T-helper 2 cell treated with Interferon-gamma antibody and Interleukin-4, amounts not matched to agents 5 μg/mL and 100 μg/mL, for 36 hours (primary cell): ENCODE measurements at places on chromosomes 5 and 9.

- no peak overlapping the region for H3K4me3 ChIP-seq
- H3K36me3 ChIP-seq = no peaks in the 10 kb centered on the region
- no peaks in the 10 kb centered on the region for H3K4me1 ChIP-seq
These were observed 211.6 kb downstream of the MAST4 start for GRCh38 chr5:66807743-66808142.

DNA sequence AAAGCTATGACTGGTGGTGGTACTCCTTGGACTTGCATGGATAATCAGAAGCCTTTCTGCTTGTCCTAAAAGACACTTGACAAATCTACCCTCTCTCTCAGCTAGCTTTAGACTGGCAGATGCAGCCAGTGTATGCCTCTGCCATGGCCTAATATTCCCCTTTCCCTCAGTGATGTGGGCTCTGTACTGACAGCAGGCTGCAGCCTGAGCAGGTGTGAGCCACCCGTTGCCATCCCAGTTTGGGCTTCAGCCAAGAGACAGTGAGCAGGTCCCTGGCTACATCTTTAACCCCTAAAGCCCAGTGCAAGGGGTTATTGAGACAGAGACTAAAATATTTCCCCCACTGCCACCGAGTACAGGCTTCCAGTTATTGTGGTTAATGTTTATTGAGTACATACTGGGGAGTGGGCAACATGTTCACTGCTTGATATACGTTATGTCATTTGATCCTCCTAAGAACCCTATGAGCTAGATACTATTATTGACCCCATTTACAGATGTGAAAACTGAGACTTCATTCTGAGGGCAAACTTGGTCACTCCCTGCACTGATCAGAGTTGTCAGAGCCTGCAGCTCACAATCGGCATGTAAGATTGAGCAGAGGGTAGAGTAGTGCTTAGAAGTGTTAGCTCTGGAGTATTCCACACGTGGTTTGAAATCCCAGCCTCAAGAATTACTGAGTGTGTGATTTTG is 254.2 kb downstream of the ARHGAP26 start:
- H3K4me3 ChIP-seq = peak overlapping the region; percentile 40
- H3K4me1 ChIP-seq = peaks cover 54% of the 10 kb centered on the region
- no peak overlapping the region for H3K27ac ChIP-seq
- peaks cover 3% of the 10 kb centered on the region for H3K27me3 ChIP-seq
- H3K36me3 ChIP-seq = peaks cover 6% of the 10 kb centered on the region

GRCh38 chr5:109196087-109196822 is 213.5 kb downstream of the PJA2 start:
- no peak overlapping the region for H3K27ac ChIP-seq
- no peaks in the 10 kb centered on the region for H3K36me3 ChIP-seq
- H3K27me3 ChIP-seq = peaks cover 4% of the 10 kb centered on the region

DNA sequence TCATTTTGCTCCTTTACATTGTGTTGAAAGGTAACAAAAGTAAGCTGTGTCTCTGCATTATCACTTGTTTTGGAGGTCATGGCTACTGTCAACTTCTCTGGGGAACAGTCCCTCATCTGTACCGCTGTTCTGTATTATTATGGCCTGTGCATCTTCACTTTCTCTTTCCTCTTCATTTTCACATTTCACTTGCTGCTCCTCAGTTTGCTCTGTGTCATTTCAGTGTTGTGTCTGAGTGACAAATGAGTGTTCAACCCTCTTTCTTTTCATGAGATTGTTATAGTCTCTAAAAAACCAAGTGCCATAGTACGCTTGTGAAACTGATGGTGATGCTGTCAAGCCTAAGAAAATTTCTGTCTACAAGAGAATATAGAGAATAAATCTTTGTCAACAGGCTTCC is 122.0 kb upstream of the FER start:
- no peak for DNase-seq
- H3K27ac ChIP-seq = no peak overlapping the region
- H3K4me1 ChIP-seq = no peaks in the 10 kb centered on the region

DNA sequence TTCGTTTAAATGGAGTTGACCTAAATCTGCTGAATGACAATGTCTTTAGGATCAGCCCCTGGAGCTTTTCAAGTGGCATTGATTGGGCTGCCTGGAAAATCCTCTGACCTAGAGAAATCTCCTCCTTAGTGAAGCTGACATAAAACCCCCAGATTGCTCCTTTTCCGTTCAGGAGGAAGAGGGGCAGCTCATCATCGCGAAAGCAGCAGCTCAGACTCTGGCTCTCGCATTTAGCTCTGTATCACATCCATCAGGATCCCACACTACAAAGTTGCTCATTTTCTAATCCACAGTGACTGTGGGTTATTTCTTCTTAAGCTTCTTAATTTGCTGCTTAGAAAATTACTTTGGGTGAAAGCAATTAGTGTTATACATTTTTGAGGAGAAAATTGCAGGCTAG is 373.7 kb downstream of the ENC1 start:
- no peak overlapping the region for H3K27ac ChIP-seq
- no peak for DNase-seq
- H3K27me3 ChIP-seq = peaks cover 4% of the 10 kb centered on the region
- H3K36me3 ChIP-seq = no peaks in the 10 kb centered on the region
- no peak overlapping the region for H3K4me3 ChIP-seq
- H3K4me1 ChIP-seq = no peaks in the 10 kb centered on the region

DNA sequence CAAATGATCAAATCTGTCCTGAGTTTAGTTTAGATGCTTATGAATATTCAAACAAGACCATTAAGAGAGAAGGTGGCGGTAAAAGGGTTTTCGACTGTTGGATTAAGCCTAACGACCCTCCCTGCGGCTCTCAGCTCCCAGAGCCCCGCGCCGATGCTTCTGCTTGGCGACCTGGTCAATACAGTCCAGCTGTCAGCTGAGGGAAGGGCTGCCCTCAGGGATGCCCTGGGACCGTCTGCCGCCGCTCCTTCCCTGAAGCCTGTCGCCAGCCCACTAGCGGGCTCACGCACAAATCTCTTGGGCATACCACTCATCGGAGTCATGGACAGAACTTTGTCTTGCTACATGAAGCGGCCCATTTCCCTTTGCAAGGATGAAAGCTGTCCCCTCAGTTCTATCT is 136.6 kb upstream of the RAPGEF1 start:
- H3K36me3 ChIP-seq = no peaks in the 10 kb centered on the region
- DNase-seq = no peak

DNA sequence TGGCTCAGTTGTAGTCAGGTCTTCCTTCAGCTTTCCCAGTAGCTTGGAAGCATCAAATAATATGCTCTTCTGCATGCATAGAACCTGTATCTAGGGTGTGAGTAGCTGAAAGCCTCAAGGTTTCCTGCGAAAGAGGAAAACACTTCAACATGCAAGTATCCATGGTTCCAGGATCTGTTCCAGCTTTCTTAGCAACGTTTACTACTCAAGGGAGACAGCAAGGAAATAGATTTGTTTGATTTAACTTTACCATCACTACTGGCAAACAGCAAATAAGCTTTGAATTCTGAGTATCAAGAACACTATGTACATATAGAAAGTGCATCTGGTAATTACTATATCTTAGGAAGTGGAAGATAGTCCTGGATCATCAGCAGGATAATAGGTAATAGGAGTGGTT is 341.0 kb downstream of the PRR16 start:
- H3K4me3 ChIP-seq = no peak overlapping the region
- no peaks in the 10 kb centered on the region for H3K27me3 ChIP-seq
- no peak overlapping the region for H3K27ac ChIP-seq

- H3K27me3 ChIP-seq = no peaks in the 10 kb centered on the region
- H3K27ac ChIP-seq = peak overlapping the region; percentile 88
- DNase-seq = peak; percentile 12
- peaks cover 18% of the 10 kb centered on the region for H3K4me1 ChIP-seq
These were observed 8.6 kb downstream of the RUFY1 start for GRCh38 chr5:179558932-179559283.

- no peaks in the 10 kb centered on the region for H3K27me3 ChIP-seq
- no peak for DNase-seq
- peaks cover 13% of the 10 kb centered on the region for H3K4me1 ChIP-seq
- no peak overlapping the region for H3K27ac ChIP-seq
These were observed 20.2 kb upstream of the N4BP3 start for GRCh38 chr5:178093134-178093533.

- DNase-seq = no peak
- peaks cover 87% of the 10 kb centered on the region for H3K4me1 ChIP-seq
- no peaks in the 10 kb centered on the region for H3K27me3 ChIP-seq
- no peaks in the 10 kb centered on the region for H3K36me3 ChIP-seq
- H3K4me3 ChIP-seq = peak overlapping the region; percentile 81
These were observed 10.9 kb downstream of the FYB1 start for GRCh38 chr5:39208471-39208870.

DNA sequence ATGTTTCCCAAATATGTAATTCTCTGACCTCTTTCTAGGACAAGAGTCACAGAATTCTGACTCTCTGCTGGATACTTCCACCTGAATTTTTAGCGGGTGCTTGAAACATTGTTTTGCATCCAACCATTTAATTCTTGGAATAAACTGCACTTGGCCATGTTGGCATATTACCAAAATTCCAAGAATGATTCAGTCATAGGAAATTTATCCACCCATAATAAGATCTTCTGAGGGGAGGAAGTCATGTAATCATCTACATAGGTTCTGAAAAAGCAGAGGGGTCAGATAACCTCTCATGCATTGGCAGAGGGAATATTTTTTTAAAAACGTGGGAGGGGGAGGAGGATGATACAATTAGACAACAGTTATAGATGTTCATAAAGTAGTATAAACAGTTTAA is 156.9 kb downstream of the PAM start:
- H3K27ac ChIP-seq = no peak overlapping the region
- H3K4me3 ChIP-seq = no peak overlapping the region
- no peaks in the 10 kb centered on the region for H3K4me1 ChIP-seq

GRCh38 chr9:122642226-122642625 is 15.2 kb downstream of the OR1B1 start:
- no peaks in the 10 kb centered on the region for H3K36me3 ChIP-seq
- H3K27me3 ChIP-seq = no peaks in the 10 kb centered on the region
- no peak overlapping the region for H3K27ac ChIP-seq

DNA sequence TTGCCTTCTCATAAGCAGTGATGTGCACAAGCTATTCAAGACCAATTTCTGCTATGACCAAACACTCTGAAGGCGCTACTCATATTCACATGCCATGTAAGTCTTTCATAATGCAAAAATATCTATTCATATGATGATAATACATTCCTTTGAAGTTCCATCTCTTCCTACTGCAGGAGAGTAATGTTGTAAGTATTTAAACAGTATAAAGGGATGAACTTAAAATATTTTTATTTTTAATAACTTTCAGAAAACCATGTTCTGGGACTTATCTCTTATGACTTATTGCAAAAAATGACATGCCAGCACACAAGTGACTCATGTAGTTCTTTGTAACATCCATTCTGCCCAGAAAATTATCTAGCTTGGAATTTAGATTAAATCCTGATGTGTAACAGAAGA is 376.4 kb downstream of the KCTD16 start:
- no peaks in the 10 kb centered on the region for H3K4me1 ChIP-seq
- no peak overlapping the region for H3K27ac ChIP-seq
- no peaks in the 10 kb centered on the region for H3K36me3 ChIP-seq
- no peaks in the 10 kb centered on the region for H3K27me3 ChIP-seq
- no peak overlapping the region for H3K4me3 ChIP-seq
- no peak for DNase-seq

- no peaks in the 10 kb centered on the region for H3K4me1 ChIP-seq
- DNase-seq = no peak
- H3K36me3 ChIP-seq = no peaks in the 10 kb centered on the region
- H3K4me3 ChIP-seq = no peak overlapping the region
- no peak overlapping the region for H3K27ac ChIP-seq
These were observed 998.8 kb downstream of the MAT2B start for GRCh38 chr5:164504141-164504772.

GRCh38 chr5:151592855-151593408 is 1.8 kb upstream of the FAT2 start:
- H3K27ac ChIP-seq = no peak overlapping the region
- H3K36me3 ChIP-seq = no peaks in the 10 kb centered on the region
- H3K27me3 ChIP-seq = no peaks in the 10 kb centered on the region
- no peaks in the 10 kb centered on the region for H3K4me1 ChIP-seq
- DNase-seq = no peak

DNA sequence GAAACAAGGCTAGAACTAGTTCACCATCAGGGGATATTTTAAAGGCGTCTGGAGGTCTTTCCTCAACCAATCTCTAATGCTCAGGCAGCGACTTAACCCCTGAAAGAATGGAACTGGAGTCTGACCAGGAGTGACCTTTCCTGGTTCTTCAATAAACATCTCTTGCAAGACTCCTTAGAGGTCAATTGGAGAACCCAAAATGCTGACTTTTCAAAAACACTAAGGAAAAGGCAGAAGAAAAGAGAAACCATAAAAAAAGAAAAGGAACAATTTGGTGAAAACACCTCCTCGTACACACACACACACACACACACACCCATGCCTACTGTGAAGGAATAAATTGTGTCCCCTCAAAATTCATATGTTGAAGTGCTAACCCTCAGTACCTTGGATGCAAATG is 12.3 kb downstream of the TIMD4 start:
- no peaks in the 10 kb centered on the region for H3K27me3 ChIP-seq
- no peak for DNase-seq
- no peak overlapping the region for H3K4me3 ChIP-seq
- peaks cover 12% of the 10 kb centered on the region for H3K4me1 ChIP-seq
- H3K36me3 ChIP-seq = peaks cover 4% of the 10 kb centered on the region

DNA sequence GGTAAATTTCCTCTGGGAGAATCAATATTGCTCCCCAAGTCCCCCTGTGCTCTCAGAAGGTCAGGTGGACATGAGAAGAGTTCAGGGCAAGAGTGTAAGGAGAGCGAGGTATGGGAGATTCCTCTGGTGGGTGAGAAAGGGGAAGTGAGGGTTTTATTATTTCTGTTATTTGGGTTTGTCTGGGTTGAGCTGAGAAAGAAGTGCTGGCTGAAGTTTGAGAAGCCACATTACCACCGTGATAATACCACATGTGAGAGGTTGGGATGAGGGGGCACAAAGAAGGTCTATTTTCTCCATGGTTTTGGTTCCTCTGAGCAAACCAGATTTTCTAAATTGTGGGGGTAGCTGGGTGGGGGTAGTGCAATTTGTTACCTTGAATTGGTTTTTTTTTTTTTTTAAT is 350.4 kb downstream of the OSTF1 start:
- H3K4me3 ChIP-seq = no peak overlapping the region
- H3K27ac ChIP-seq = no peak overlapping the region
- DNase-seq = no peak
- no peaks in the 10 kb centered on the region for H3K36me3 ChIP-seq
- peaks cover 2% of the 10 kb centered on the region for H3K4me1 ChIP-seq
